Activated CD4-positive, alpha-beta T cell treated with anti-CD3 and anti-CD28 coated beads for 36 hours (primary cell): ENCODE measurements at places on chromosomes 4 and X. TPM values are rescaled to one million over a fixed set of nuclear protein-coding genes. Genes with fewer than 3 reads are reported as not detected.
A peak's percentile ranks its signal among the peaks of the same experiment; 100 is the strongest.

The CCNG2 gene
- total RNA-seq, result 25.7 TPM

The ASMT gene
- 0.82 TPM for total RNA-seq

- peak; percentile 40 for DNase-seq
These were observed 12.2 kb upstream of the ODAM start for GRCh38 chr4:70183168-70183939.

DNA sequence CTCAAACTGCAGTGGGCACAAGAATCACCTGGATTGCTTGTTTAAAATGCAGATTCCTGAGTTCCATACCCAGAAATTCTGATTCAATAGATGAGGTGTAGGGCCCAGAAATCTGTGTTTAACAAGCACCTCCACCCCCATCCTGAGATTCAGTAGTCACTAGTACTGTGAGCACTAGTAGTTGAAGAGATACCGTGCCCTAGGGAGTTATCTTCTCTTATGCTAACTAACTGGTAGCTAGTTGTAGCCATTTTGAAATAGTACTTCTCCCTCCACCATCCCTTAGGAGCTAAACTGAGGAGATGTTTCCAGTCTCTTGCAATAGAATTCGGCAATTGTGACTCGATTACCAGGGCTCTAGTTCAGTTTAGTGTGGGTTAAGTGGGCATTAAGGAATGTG is 18.4 kb downstream of the KLHL34 start:
- DNase-seq, result no peak
